ENCODE measurements at places on chromosomes 12 and 14.

GRCh38 chr12:53806721-53807120 lies 54.9 kb upstream of the CISTR start:
- no peak for DNase-seq

GRCh38 chr12:14273913-14274311 lies 91.6 kb upstream of the ATF7IP start:
- no peak for DNase-seq

GRCh38 chr14:50845166-50845565 lies 14.2 kb upstream of the NIN start:
- DNase-seq: no peak

DNA sequence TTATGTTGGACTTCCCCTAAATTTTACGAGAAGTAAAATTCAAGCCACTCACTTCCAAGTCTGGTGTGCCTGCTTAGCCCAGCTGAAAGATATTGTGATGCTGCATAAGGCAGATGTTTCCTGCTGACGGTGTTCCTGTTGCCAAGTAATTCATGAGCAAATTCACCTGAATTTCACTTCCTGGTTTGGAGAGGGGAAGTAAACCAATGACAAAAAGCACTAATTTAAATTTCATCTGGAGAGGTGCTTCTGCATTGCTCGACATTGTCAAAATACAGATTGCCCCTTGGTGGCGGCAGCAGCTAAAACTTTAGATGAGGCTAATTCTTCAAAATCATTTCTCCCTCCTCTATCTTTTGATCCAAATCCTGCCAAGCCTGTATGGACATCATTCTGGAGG lies 281.1 kb downstream of the AACS start:
- no peak for DNase-seq

DNA sequence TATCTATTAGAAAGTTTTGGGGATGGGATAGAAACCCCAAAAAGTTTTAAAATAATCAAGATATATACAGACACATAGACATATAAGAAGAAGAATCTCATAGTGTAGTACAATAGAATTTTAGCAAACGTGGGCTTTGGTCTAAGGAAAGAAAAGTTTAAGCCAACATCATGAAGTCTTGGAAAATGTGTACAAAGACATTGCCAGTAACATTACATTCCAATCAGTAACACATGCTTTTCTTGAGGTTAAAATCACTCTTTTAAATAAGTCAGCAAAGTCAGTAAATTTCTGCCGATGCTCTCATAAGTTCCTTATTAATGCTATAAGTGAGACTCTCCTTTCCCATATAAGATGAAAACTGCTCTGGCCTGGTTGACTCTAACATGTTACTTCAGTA lies 201.1 kb upstream of the LRIG3 start:
- DNase-seq: no peak
